GM04503 (cell line): ENCODE measurements at places on chromosomes 3 and 15.

- no peak for DNase-seq
Measured at GRCh38 chr3:52523386-52524257, 10.0 kb downstream of the NT5DC2 start.

GRCh38 chr3:65614585-65614984, 424.1 kb downstream of the MAGI1 start:
- DNase-seq, result no peak

- peak; percentile 87 for DNase-seq
Measured at GRCh38 chr3:20574746-20575145, 388.7 kb upstream of the SGO1 start.

GRCh38 chr3:126061301-126062032, 22.5 kb downstream of the SLC41A3 start:
- no peak for DNase-seq

DNA sequence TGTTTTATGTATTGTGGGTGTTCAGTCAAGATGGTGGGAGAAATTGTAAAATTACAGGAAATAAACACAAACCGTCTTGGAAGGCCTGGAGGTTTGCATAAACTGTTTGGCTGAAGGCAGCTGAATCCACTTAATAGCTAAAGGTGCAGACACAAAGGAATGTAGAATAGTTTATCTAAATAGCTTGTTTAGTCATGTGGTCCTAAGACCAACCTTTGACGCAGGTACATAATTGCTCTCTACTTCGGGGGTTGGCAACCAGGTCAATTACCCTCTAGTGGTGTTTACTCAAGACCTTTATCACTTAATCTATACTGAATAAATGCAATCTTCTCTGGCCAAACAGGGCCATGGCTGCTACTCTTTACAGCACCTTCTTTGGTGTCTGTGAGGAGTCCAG, 502.8 kb downstream of the IGSF11 start:
- DNase-seq, result no peak
